ENCODE measurements at places on chromosomes 1 and 21.

- no peak for DNase-seq
Observed at GRCh38 chr1:44985747-44986359, 542 bp downstream of the EIF2B3 start.

DNA sequence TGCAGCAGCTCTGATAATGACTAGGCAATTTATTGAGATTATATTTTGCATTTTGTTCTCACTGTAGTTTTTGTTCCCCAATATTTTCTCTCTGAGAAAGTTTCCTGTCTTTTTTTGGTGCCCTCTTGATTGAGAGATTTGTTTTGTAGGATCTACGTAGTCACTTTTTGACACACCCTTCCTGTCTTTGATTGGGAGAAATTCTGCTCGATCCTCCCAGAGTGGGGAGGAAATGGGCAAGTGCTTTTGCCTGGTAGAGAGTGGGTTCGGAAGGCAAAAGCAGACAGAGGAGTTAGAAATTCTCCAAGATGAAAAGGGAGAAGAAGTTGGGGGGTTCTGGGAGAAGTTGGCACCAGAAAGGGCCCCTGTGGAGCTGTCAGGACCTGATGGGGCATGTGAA is 42.1 kb upstream of the SYT6 start:
- DNase-seq, result no peak

DNA sequence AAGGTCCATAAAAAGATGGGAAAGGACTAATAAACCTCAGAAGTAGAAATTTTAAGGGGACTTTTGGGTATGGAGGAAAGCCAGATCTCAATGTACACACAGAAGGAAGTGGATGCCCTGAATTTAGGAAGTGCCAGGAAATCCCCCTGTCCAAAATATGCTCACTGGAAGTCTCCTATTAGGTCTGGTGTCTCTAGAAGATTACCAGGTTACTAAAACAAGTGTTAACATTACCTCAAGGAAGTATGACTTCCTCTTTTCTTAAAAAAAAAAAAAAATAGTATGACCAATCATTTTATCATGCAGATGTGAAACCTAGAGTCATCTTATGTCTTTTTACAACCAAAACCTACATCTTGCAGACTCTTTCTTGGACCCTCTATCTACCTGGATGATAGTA is 30.7 kb downstream of the CD58 start:
- DNase-seq, result no peak

- no peak for DNase-seq
Observed at GRCh38 chr21:17725339-17725738, 93.8 kb downstream of the C21orf91 start.

DNA sequence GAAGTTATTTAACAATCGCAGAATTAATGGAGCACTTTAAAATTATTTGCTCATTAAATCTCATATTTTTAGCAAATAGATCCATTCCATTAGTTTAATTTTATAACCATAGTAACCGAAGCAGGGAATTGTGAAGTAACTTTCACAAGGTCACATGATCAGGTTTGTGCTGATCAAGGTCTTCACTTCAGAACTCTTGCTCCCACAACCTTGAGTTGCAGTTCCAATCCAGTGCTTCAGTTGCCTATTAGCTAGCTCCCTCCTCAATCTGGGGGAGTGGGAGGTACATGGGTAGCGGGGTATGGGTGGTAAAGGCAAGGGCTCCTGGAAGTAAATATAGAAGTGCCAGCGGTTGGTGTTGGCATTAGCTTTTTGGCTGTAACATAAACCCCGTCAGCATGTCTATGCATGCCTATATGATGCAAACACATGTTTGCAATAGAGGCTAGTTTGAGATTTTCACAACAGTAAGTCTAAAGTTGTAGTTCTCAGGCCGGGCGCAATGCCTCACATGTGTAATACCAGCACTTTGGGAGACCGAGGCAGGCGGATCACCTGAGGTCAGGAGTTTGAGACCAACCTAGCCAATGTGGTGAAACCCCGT is 5.8 kb downstream of the ATP5IF1 start:
- DNase-seq, result no peak

GRCh38 chr1:229842302-229843255 is 216.5 kb downstream of the URB2 start:
- DNase-seq, result no peak

DNA sequence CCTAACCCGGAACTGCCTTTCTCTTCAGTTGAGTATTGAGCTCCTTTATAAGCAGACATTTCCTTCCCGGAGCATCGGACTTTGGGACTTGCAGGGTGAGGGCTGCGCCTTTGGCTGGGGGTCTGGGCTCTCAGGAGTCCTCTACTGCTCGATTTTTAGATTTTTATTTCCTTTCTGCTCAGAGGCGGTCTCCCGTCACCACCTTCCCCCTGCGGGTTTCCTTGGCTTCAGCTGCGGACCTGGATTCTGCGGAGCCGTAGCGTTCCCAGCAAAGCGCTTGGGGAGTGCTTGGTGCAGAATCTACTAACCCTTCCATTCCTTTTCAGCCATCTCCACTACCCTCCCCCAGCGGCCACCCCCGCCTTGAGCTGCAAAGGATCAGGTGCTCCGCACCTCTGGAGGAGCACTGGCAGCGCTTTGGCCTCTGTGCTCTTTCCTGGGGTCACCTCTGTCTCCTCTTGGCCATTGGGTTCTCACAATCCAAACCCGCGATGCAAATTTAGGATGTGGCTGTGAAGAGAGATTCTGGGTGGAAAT is 3.7 kb downstream of the OLIG2 start:
- no peak for DNase-seq

DNA sequence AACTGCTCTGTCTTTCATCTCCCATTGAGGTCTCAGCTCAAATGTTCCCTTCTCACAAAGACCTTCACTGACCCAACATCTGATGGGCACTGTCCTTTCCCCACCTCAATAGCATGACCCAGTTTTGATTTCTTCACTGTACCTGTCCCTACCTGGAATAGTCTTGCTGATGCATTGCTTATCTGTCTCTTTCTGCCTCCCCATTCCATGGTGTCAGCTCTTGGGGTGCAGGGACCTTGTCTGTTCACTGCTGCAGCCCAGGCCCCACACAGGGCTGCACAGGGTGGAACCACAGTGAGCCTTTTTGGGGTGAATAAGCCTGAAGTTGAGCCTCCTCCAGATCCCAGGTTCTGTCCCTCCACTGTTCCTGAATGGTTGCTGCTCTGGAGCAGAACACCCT is 414.9 kb downstream of the PTPRU start:
- DNase-seq, result no peak

GRCh38 chr1:113389359-113389952 is 859 bp upstream of the MAGI3 start:
- DNase-seq, result no peak

Measured in kidney epithelial cell (primary cell).